ENCODE measurements at places on chromosomes 2 and 18.
A peak's percentile ranks its signal among the peaks of the same experiment; 100 is the strongest.

GRCh38 chr2:86319700-86320580 is 17.5 kb downstream of the REEP1 start:
- no peak for DNase-seq

DNA sequence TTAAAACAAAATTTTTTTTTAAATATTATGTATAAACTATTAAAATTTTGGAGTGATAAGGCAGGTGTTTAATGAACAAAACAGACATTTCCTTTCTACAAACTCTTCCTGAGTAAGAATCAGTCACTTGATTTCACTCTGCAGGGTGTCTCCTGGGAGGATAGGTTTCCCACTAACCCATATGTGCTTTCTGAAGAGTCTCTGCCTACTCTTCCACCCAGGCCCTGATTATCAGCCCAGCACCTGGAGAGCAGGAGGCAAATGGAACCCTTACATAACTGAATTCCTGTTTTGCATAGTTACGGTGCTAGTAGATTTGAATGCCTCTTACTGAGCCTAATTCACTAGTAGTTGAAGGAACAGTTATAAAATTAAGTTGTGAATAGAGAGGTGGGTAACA is 1718.6 kb downstream of the SUCLG1 start:
- no peak for DNase-seq

DNA sequence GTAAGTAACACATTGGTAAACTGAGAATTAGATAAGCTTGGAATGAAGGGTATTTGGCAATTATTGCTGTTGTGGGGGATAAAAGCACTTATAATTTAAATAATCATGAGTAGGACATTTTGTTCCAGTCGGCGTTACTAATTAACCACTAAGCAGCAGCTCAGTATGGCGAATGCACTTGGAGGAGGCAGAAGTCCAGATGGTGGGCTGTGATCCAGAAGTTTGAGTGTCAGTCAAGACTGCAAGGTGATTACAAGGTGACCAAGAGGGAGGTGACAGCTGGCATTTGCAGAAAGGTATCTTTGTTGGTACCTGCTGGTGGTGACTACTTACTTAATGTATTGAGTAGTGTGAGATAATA is 643.6 kb upstream of the FAM98A start:
- DNase-seq = no peak

GRCh38 chr2:101698014-101698843 is 722 bp downstream of the MAP4K4 start:
- no peak for DNase-seq

- no peak for DNase-seq
Measured at GRCh38 chr2:220980966-220981675, 591.0 kb downstream of the EPHA4 start.

- no peak for DNase-seq
Measured at GRCh38 chr2:88123975-88124917, 3.6 kb downstream of the FABP1 start.

DNA sequence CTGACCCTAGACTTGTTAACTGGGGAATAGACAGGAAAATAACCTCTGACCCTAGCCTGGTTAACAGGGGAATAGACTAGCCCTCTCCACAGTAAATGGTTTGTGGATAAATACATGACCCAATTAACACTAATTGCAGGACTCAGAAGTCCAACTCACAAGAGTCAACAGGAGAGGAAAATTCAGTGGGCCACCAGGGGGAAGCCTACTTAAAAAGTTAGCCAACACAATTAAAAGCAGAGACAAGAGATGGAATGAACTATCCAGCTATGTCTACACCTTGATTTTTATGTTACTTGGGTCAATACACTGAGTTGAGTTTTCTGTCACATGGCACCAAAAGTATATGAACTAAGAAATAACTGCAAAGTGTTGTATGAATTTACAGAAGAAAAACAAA is 158.8 kb upstream of the SLC39A10 start:
- DNase-seq = no peak

GRCh38 chr18:12911025-12911928 is 27.2 kb upstream of the PTPN2 start:
- DNase-seq = no peak

GRCh38 chr2:176056406-176056805 is 27.4 kb downstream of the EVX2 start:
- no peak for DNase-seq

DNA sequence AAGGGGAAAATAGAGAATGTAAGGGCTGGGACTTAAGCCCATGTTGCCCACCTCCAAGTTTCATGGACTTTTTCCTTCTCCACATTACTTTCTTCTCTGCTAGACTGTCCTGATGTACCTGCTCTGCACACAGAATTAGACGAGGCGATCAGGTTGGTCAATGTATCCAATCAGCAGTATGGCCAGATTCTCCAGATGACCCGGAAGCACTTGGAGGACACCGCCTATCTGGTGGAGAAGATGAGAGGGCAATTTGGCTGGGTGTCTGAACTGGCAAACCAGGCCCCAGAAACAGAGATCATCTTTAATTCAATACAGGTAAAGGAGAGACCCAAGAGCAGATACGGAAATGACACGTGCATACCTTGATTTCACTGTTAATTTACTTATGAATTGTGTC is 16.2 kb upstream of the TYMS start:
- DNase-seq = no peak

DNA sequence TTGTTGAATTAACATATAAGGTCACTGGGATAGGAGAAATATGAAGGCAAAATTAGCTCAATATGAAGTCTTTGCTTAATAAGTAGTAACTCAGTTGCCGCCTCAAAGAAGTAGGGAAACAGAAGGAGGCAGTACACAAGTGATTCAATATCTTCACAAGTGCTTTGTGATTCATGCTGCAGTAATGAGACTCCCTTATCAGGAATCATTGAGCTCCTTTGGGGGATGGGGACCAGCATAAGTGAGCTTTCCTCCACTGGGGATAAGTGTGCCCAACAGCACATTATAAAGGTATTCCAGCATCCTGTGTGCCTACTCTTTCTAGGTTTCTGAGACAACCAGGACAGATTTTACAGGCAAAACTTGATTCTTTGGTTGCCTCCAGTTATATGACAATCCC is 323.4 kb upstream of the UBE2E3 start:
- DNase-seq = no peak

DNA sequence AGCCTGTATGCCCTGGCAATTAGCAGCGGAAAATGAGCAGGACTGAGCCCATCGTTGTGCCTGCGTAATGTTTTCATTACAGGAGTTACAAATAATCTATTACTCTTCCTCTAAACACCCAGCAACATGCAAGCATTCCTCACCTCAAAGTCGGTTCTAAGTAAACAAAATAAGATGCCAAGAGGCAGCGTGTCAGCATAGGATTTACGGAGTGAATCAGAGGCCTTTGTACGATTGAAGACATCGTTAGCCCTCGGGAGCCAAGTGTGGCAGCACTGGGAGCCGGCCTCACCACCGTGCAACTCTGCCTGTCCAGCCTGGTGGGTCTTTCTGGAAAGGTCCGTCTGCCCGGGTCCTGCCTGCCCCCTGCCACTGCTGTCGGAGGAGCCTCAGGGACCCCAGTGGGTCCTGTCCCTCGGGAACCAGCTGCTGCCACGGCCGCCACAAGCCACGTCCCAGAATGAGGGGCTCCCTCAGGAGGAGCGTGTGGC is 80.1 kb upstream of the CTDP1 start:
- DNase-seq = no peak

DNA sequence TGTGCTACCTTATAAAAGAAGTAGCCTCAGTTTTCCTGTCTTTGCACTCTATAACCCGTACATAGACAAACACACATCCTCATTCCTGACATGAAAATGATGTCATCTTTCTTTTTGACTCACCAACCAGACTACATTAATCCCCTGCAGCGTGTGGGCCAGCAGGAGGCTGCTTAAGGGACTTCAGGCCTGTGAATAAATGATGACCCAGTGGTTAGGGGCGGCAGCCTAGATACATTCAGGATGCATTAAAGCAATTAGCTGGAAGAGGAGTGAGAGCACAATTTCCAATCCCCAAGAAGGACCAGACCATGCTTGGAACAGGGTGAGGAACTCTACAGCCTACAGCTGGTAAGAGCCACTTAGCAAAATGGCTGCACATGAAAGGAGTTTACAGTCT is 57.3 kb upstream of the KLF7 start:
- DNase-seq = peak; percentile 23

DNA sequence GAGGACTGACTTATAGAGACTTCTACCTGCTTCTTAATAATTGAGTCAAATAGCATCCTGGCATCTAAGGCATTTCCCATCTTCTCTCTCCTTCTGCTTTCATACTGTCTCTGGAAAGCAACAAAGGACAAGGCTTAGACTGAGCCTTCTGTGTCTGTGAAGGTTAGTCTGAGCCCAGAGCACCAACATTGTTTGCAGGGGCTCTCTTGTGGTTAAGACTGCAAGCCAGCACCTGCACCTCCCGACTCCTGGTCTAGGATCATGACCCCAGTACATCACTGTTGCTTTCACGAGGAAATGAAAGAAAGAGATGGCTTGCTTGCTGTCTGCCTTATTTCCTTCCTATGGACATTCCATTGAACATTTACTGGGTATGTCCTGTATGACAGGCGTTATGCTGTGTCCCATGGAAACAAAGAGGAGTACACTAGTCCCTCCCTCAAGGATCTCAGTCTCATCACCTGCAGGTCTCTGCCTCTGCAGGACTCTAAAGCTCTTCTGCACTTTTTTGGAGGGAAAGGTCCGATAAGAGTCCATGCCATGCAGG is 315.8 kb upstream of the EPAS1 start:
- no peak for DNase-seq

DNA sequence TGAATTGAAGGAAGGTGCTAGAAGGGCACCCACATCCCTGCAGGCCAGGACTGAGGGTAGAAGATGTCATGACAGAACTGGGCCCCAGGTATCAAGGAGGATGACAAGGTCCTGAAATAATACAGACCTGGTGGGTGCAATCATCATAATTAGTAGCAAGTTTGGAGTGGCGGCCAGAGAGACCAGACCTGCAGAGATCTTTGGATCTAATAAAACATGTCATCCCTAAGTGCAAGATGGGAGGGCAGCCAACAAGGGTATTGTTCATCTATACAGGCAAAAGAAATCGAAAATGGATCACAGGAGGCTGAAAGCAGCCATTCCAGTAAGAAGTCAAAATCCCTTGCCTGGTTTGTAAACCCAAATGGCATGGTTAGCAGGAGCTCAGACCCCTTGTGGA is 111.3 kb upstream of the BOD1L2 start:
- DNase-seq = no peak

GRCh38 chr2:201130524-201131186 is 14.7 kb downstream of the CFLAR start:
- peak; percentile 46 for DNase-seq

- DNase-seq = no peak
Measured at GRCh38 chr2:8977758-8978157, 25.7 kb downstream of the MBOAT2 start.

DNA sequence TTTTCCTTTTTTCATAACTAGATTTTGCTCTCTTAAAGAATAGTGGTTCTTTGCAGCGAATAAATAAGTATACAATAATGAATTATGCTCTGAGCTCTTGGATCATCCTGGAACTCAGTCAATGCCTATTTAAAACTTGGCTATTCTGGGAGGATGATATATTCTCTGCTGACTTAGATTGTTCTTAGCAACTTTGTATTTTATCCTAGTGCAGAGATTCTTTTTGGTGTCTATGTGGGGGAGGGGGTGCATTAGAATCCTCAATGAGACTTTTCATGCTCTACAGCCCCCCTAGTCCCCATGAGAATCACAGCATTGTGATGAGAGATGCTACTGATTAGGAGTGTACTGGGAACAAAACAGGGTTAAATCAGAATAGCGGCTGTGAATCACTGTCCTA is 8.8 kb upstream of the FAM98A start:
- DNase-seq = no peak

GRCh38 chr2:69969991-69970390 is 8.6 kb upstream of the ASPRV1 start:
- DNase-seq = no peak

DNA sequence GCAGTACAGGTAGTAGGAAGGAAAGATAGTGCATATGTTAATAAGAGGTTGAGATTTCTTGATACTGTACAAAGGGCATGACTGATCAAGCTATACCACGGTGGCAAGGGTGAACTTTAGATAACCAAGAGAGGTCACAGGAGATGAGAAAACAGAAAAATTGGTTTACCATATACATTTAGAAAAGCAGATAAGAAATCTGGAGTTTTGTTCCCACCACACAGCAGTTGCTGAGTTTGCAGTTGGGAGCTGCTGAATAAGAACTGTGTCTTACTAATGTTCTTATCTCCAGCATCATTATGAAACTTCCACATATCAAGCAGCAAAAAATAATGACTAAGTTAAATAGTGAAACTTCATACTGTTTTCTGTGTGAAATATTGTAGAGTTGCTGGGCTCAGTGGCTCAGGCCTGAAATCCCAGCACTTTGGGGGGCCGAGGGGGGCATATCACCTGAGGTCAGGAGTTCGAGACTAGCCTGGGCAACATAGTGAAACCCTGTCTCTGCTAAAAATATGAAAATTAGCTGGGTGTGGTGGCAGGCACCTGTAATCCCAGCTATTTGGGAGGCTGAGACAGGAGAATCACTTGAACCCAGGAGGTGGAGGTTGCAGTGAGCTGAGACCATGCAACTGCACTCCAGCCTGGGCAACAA is 12.0 kb upstream of the IMPACT start:
- DNase-seq = no peak

DNA sequence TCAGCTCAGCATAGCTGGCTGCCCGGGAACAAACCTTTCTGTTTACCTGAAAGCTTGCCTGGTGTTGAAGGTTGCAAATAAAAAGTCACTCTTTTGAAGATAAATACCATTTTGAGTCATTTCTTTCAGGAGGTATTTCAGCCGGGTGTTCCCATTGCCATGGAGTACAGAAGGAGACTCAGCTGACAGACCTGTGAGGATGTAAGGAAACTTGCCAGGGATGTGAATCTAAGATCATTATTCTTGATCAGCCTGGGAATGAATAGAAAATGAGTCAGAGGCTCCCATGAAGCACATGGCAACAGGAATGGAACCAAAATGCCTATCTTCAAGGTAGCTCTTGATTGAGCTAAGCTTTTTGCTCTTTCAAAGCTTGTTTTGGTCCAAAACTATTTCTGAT is 231.2 kb downstream of the CYRIA start:
- no peak for DNase-seq

GRCh38 chr2:575727-576236 is 101.4 kb downstream of the TMEM18 start:
- DNase-seq = no peak

GRCh38 chr2:115083225-115083624 is 640.8 kb downstream of the DPP10 start:
- no peak for DNase-seq

- no peak for DNase-seq
Measured at GRCh38 chr2:46915281-46915810, at the start of gene MCFD2. MCFD2 (minus strand) TSS chr2:46915806; CDS start chr2:46909171, 6,635 bp downstream.

- no peak for DNase-seq
Measured at GRCh38 chr18:57755473-57756067, 47.5 kb downstream of the ATP8B1 start.
